ENCODE measurements at places on chromosomes 11 and 22.

DNA sequence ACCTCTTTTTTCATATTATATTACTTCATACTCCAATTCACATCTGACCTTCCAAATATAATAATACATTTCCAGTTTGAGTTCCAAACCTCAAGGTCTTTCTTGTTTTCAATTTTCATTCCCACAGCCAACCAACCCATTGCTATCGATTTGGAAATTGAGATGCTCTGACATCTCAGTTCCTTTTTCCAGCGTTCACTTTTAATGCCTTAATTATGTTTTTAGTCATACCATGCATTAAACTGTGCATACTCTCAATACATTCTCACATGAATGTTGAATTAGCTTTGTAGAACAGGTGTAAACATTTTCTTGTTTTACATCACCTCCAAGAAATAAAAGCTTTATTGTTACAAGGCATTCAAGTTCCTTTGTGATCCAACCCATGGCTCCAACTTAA is 294.2 kb upstream of the ANO3 start:
- H3K36me3 ChIP-seq, result no peaks in the 10 kb centered on the region
- DNase-seq, result no peak
- H3K27ac ChIP-seq, result no peak overlapping the region
- no peak overlapping the region for H3K4me3 ChIP-seq

DNA sequence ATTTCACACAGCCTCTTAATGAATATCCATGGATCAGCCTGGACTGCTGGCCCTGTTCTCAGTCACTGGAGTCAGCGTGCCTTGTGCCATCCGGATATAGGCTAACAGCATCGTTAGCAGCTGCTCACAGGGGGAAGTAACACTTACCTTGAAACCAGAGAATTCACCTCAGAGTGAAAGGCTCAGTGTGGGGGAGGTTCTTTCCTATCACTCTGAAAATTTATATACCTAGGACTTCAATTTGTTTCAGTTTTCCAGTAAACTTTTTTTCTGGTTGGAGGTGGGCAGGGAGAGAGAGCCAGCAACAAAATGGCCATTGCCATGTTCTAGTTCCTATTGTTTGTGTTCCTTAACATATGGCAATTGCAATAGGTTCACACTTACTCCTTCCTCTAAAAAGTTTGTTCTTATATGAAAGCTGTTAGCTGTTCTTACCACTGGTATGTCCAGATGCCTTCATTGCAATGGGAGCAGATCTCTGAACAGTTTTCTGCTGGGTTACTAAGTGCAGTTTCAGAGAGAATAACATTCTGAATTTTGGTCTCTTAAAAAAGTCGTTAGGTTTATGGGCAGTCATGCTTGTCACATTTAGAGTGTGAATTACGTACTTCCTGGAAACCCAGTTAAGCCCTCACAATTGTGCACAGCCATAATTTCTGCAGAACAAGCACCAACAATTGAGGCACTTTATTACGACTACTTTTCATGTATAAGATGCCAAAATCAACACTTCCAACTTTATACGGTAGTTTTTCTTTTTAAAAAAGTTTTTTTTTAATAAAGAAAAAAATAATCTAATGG is 247.6 kb downstream of the CADM1 start:
- H3K27me3 ChIP-seq, result no peaks in the 10 kb centered on the region
- no peak overlapping the region for H3K4me3 ChIP-seq
- no peaks in the 10 kb centered on the region for H3K36me3 ChIP-seq
- peak overlapping the region; percentile 53 for H3K27ac ChIP-seq
- peaks cover 9% of the 10 kb centered on the region for H3K4me1 ChIP-seq

GRCh38 chr11:35288817-35289541 is 130.4 kb downstream of the SLC1A2 start:
- no peaks in the 10 kb centered on the region for H3K36me3 ChIP-seq
- no peaks in the 10 kb centered on the region for H3K27me3 ChIP-seq
- peaks cover 25% of the 10 kb centered on the region for H3K4me1 ChIP-seq
- no peak overlapping the region for H3K4me3 ChIP-seq
- peak overlapping the region; percentile 51 for H3K27ac ChIP-seq

- H3K4me1 ChIP-seq, result peaks cover 23% of the 10 kb centered on the region
- H3K27me3 ChIP-seq, result no peaks in the 10 kb centered on the region
- H3K36me3 ChIP-seq, result peaks cover 3% of the 10 kb centered on the region
- H3K4me3 ChIP-seq, result peak overlapping the region; percentile 99
- DNase-seq, result no peak
- peak overlapping the region; percentile 78 for H3K27ac ChIP-seq
These were observed 1.3 kb downstream of the RNF169 start for GRCh38 chr11:74749965-74750296.

- H3K36me3 ChIP-seq, result peaks cover 11% of the 10 kb centered on the region
- H3K4me1 ChIP-seq, result peaks cover 5% of the 10 kb centered on the region
- no peak overlapping the region for H3K4me3 ChIP-seq
These were observed 135.6 kb downstream of the SBF2 start for GRCh38 chr11:10158461-10158860.

DNA sequence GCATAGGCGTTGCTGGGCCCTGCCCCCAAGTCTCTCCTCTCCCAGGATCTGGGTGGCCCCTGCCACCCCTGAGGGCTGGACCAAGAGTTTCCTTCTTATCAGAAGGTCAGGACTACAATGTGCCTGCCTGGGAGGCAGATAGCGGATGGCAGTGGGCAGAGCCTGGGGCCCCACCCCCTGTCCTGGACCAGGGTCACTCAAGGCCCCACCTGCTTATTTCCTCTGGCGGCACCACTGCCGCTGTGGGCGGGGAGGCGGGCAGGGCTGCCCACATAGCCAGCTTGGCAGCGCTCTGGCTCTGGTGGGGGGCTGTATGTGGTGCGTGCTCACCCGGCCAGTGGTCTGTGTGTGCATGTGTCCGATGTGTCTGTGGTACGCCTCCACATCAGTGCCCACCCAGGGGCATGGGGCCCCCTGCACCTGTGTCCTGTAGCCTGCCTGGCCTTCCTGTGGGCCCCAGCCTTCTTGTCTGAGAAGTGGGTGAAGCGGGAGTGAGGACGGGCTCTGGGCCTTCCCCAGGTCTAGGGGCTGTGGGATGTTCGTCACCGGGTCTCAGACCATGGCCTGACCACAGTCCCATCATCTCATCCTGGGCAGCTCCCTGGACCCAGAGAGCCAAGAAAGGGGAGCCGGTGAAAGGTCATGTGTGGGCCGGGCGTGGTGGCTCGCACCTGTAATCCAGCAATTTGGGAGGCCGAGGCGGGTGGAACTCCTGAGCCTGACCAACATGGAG is 3.0 kb downstream of the GAS2L1 start:
- H3K4me1 ChIP-seq, result peaks cover 71% of the 10 kb centered on the region
- no peak for DNase-seq
- no peaks in the 10 kb centered on the region for H3K36me3 ChIP-seq
- peak overlapping the region; percentile 8 for H3K4me3 ChIP-seq
- H3K27ac ChIP-seq, result no peak overlapping the region
- H3K27me3 ChIP-seq, result peaks cover 50% of the 10 kb centered on the region

DNA sequence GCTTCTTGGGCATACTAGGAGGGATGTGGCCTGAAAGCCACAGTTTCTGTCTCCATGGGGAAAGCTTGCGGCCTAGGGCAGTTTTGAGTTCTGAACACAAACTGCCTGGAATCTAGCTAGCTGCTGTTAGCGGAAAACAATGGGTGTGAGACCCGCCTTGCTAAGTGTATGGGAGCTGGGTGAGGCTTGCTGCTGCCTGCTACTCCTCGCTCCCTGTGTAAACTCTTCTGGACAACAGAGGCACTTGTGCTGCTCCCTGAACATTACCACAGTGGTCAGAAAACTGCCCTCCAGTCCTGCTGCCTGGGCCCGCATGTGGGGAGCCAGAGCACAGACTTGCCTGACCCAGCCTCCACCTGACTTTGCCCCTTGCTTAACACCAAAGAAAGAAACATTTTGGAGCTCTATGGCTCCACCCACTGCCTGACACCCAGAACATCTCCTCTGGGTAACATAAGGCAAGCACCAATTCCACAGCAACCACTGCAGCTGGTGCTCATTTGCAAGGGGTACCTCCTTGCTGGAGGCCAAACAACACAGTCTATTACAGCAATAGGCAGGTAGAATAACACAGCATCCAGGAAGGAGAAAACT is 766.3 kb upstream of the RAG2 start:
- H3K4me3 ChIP-seq, result no peak overlapping the region
- DNase-seq, result no peak
- no peaks in the 10 kb centered on the region for H3K36me3 ChIP-seq
- no peak overlapping the region for H3K27ac ChIP-seq
- H3K27me3 ChIP-seq, result no peaks in the 10 kb centered on the region

DNA sequence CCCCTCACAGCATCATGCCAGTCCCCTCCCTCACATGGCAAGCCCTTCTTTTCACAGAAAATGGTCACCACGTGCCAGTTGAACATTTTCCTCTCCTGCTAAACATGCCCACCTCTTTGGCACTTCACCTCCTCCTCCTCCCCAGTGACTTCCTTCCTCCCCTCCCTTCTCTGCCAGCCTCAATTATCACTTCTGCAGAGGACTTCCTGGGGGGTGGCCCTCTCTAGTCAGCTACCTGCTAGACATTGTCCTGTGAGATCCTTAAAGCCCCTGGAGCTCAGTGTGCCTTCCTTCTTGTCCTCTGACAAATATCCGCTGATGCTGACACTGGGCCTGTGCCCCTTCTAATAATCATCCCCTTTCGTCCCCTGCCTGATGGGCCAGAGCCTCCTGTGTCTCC is 43.2 kb upstream of the E2F8 start:
- peaks cover 6% of the 10 kb centered on the region for H3K4me1 ChIP-seq
- no peak overlapping the region for H3K27ac ChIP-seq
- peaks cover 13% of the 10 kb centered on the region for H3K27me3 ChIP-seq
- no peak overlapping the region for H3K4me3 ChIP-seq

GRCh38 chr11:118524757-118525470 is 2.4 kb upstream of the TTC36 start:
- no peak overlapping the region for H3K4me3 ChIP-seq

DNA sequence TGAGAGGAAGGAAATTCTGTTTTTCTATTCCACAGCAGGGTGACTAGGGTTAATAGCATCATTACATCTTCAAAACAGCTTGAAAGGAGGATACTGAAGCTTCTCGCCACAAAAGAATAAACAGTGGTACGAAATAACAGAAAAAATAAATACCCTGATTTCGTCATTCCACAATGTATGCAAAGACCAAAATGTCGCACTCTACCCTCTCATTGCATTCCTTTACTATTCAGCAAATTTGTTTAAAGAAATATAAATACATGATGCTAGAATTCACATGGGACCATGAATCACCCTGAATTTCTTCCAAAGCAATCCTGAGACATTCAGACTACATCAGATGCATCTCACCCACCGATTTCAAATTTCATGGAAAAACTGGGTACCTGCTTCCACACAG is 112.3 kb upstream of the TOP3B start:
- no peak overlapping the region for H3K4me3 ChIP-seq
- H3K27me3 ChIP-seq, result no peaks in the 10 kb centered on the region
- peaks cover 46% of the 10 kb centered on the region for H3K4me1 ChIP-seq
- H3K27ac ChIP-seq, result no peak overlapping the region
- H3K36me3 ChIP-seq, result peaks cover 58% of the 10 kb centered on the region

GRCh38 chr22:36636916-36637315 is 66.6 kb downstream of the CACNG2 start:
- H3K36me3 ChIP-seq, result no peaks in the 10 kb centered on the region
- H3K27ac ChIP-seq, result no peak overlapping the region
- no peak overlapping the region for H3K4me3 ChIP-seq
- no peaks in the 10 kb centered on the region for H3K4me1 ChIP-seq

- H3K27ac ChIP-seq, result peak overlapping the region; percentile 85
- peaks cover 24% of the 10 kb centered on the region for H3K4me1 ChIP-seq
- H3K4me3 ChIP-seq, result no peak overlapping the region
- no peak for DNase-seq
- H3K27me3 ChIP-seq, result no peaks in the 10 kb centered on the region
These were observed 123.0 kb downstream of the SGSM3 start for GRCh38 chr22:40493441-40493840.

- no peaks in the 10 kb centered on the region for H3K36me3 ChIP-seq
- peaks cover 4% of the 10 kb centered on the region for H3K27me3 ChIP-seq
- no peak overlapping the region for H3K27ac ChIP-seq
- H3K4me3 ChIP-seq, result no peak overlapping the region
- no peak for DNase-seq
These were observed 86.4 kb downstream of the GDPD4 start for GRCh38 chr11:77215106-77215505.

DNA sequence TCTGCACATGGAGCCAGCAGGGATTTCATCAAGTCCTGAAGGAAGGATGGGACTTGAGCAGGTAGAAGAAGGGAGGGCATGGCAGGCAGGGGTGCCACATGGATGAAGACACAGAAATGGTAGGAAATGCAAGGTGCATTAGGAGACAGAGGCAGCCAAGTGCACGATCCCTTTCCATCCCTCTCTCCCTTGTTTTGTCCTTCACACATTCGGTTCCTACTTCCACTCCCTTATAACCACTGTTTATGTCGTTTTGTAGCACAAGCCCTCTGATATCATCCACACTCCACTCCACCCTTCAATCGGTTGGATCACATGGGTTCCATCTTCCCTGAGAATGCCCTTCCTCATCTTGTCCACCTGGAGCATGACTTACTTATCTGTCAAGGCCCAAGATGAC is 35.2 kb downstream of the IFT27 start:
- no peak overlapping the region for H3K4me3 ChIP-seq
- H3K4me1 ChIP-seq, result no peaks in the 10 kb centered on the region
- DNase-seq, result no peak

DNA sequence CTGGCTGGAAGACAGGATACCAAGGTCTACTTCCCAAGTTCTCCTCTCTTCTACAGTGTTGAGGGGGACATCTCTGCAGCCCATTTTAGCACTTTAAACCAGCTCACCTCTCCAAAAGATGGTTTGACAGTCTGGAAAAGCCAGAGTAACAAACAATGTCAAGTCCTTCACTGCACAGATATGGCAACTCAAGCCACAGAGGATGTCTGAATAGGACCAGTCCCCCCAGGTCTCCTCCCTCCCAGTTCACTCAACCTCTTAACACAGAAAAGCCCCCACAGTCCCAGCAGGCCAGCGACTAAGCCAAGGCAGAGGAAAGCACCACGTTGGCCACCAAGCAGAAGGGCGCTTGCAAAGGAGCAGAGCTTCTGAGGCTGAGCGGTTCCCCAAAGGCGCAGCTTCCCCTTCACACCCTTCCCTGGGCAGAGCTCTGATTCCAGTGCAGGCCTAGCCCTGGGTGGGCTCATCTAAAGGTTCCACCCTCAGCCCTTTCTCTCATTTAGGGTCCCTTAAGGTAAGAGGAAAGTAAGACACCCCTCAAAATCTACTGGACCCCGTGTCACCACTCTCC is 62.7 kb downstream of the PAK1 start:
- H3K27me3 ChIP-seq, result no peaks in the 10 kb centered on the region
- H3K36me3 ChIP-seq, result peaks cover 14% of the 10 kb centered on the region
- H3K4me1 ChIP-seq, result peaks cover 49% of the 10 kb centered on the region
- peak; percentile 32 for DNase-seq
- H3K4me3 ChIP-seq, result peak overlapping the region; percentile 98
- peak overlapping the region; percentile 96 for H3K27ac ChIP-seq

- peaks cover 40% of the 10 kb centered on the region for H3K27me3 ChIP-seq
- H3K36me3 ChIP-seq, result no peaks in the 10 kb centered on the region
- no peak for DNase-seq
- no peak overlapping the region for H3K4me3 ChIP-seq
- no peak overlapping the region for H3K27ac ChIP-seq
These were observed 7.2 kb upstream of the FLRT1 start for GRCh38 chr11:64028398-64029115.

GRCh38 chr22:46576556-46577367 is 39.3 kb upstream of the CELSR1 start:
- H3K4me1 ChIP-seq, result peaks cover 46% of the 10 kb centered on the region
- peaks cover 6% of the 10 kb centered on the region for H3K36me3 ChIP-seq
- DNase-seq, result no peak
- peak overlapping the region; percentile 83 for H3K27ac ChIP-seq
- H3K27me3 ChIP-seq, result no peaks in the 10 kb centered on the region
